ENCODE measurements at places on chromosomes 3 and 15. TPM values are rescaled to one million over a fixed set of nuclear protein-coding genes. Genes with fewer than 3 reads are reported as not detected.

LIPC gene
- 5.3 TPM for total RNA-seq

SOX14 gene
- not detected for total RNA-seq

ADGRG7 gene
- not detected for total RNA-seq

- DNase-seq = no peak
Observed at GRCh38 chr15:73573572-73573971, 59.6 kb downstream of the NPTN start.

- no peak for DNase-seq
Observed at GRCh38 chr15:64847016-64847415, 5.3 kb downstream of the PLEKHO2 start.

GRCh38 chr3:69684309-69684961 is 54.8 kb upstream of the MITF start:
- DNase-seq = no peak

DNA sequence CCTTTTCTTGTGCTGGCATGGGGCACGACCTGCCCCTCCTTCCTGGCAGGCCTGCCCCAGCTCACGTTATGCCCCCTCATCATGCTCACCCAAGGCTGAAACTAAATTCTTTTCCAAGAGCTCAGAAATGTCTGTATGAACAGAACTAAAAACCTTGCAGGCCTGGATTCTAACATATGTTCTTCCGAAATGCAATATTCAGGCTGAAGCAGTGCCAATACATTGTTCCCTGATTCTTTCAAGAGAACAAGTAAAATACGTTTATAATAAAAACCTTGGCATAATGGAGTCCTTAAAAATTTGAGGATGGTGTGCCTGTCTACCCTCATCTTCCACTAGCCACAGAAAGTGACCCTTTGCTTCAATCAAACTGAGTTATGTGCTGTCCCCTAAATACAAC is 48.5 kb upstream of the ICE2 start:
- no peak for DNase-seq

GRCh38 chr3:18241837-18242236 is 183.3 kb downstream of the SATB1 start:
- no peak for DNase-seq

GRCh38 chr3:1883534-1883933 is 215.1 kb upstream of the CNTN4 start:
- DNase-seq = no peak

- DNase-seq = peak; percentile 76
Observed at GRCh38 chr15:90300988-90301706, 35.7 kb downstream of the NGRN start.

GRCh38 chr3:190375246-190375645 is 12.7 kb upstream of the CLDN16 start:
- no peak for DNase-seq

DNA sequence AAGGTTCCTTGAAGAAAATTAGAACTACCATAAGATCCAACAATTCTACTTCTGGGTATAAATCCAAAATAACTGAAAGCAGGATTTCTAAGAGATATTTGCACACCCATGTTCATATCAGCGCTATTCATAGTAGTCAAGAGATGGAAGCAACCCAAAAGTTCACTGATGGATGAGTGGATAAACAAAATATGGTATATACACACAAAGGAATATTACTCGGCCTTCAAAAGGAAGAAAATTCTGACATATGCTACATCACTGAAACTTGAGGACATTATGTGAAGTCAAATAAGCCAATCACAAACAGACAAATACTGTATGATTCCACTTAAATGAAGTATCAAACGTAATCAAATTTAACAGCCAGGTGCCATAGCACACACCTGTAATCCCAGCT is 13.1 kb downstream of the DET1 start:
- no peak for DNase-seq

DNA sequence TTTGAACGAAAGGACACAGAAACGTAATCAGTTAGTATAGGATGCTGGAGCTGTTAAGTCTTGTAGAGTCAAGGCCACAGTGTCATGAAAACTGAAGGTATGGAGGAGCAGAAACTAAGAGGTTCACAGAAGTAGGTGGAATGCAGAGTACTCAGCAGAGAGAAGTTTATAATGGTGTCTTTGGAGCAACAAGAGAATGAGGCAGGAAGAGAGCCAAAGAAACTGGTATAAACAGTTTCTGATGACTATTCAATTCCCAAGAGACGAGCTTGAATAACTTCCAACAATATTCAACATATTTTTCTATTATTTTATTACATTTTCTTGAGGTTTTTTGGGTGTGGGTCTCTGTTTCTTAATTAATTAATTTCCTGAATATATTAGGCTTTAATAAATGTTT is 29.6 kb downstream of the GALK2 start:
- DNase-seq = no peak
